ENCODE measurements at places on chromosomes 12 and 14.

DNA sequence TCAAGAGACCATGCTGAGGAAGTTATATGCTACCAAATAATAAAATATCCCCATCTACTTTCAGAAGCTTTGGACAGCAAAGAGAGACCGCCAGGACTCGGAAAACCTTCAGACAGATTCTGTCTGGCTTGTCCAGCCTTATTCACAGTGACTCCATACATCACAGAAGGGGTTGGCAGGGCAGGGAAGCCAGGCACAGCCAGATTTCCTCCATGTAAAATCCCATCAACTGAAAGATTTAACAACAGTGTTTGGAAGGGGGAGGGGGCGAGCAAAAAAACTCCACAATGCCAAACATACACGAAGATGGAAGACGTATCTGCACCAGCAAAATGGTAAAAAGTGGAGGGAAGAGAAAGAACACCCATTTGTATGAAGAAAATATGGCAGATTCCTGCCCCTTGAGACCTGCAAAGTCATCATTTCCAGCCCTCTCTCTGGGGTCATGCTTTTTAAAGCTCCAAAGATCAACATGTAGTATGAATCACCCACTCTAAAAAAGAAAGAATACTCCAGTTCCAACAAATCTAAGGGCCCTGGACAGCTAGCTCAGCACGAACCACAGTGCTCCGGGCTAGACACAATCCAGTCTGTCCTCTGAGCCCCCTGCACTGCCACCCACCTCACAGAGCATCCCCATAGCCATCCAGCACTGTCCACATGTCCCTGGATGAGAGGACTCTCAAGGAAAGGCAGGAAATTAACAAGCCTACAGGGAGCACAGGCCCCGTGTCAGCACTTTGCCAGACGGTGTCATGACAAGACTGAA, 116.4 kb downstream of the DICER1 start:
- DNase-seq: no peak

DNA sequence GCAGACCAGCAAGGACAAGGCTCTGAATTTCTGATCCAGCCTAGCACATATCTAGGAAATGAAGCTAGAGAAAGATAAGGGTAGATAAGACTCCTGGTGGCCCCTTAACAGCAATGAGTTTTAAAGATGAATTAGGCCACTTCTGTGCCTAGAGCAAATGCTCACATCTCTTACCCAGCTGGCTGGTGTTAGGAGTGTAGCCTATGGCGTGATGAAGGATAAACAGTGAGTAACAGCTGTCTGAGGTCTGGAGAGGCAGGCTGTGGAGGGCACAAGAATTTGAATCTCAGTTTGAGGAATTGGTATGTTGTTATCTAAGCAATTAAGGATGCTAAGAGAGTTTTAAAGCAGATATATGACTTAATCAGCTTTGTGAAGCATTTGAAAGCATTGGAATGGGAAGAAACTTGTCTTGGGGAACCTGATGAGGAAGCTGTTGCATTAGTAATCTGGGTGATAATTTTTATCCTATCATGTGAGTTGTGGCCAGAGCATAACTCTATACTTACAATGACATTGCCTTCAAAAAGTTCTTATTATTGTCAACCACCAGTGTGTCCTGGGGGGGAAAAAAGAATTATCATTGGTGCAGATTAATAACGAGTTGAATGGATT, 161.8 kb downstream of the SRGAP1 start:
- DNase-seq: no peak

DNA sequence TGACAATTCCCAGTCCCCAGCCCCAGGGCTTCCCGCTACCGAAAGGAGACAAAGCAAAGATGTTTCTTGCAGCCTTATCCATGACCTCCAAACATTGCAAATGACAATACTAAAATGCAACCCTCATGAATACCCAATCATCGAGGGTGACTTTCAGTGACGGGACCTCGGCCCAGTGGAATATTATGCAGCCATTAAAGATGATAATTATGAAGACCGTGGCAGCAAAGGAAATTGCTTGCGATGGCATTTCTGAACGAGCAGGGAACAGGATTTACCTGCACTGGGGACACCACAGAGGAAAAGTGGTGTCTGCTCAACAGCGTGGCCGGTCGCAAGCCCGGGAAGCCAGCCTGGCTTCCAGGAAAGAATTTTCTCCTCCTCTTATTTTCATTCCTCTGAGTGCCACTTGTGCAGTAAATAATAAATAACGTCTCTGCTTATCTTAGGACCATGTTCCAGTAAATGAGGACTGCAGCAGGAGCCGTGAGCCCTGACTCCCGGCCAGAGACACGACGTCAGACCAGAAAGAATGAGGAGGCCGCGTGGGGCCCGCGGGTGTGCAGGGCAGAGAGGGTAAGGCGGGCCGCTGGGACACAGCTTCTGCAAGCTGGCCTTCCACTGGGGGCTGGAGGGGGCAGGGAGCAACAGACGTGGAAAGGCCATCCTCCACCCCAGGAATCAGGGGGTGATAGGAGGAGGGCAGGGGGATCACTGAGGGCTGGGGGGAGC, 6.6 kb downstream of the C14orf180 start:
- DNase-seq: no peak

DNA sequence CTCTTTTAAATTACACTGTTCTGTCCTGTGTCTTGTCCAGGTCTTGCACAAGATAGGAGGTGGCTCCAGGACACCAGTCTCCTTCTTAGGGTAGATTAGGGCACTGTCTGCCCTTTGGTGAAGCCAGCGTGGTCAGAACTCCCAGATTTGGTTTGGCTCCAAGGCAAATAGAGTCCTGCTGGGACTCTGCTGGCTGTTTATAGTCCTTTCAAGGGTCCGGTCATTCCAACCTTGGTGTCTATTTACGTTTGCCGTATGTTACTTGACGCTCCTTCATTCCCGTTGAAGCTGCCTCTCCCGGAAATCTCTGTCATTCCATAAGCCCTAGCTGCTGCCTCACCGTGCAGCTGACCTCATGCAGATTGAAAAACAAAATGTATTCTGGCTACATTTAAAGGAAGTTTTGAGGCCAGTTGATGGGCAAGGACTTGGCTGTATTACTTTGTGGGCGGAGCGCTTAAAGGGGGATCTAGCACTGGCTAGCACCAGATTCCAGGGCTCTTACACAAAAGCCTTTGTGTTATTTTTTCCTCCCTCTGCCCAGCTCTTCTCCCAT, 180.6 kb downstream of the AKAP6 start:
- no peak for DNase-seq

DNA sequence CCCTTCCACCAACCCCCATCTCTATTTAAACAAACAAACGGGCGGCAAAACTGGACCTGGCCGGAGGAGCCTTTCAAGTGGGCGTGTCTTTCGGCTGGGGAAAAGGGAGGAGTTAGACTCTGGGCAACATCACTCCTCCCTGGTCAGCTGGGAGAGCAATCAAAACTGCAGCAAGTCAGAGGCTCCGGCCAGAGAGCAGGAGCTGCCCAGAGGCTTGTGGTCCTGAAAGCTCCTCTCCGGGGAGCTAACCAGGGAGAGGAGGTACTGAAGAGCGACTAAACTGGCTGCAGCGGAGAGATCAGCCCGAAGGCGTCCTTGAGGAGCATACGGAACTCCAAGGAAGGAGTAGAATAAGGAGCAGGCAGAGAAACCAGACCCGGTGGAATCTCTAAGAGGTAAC, at the start of gene NEUROD4:
Gene NEUROD4 (plus strand): TSS at position 191 of the 400 bp plus-strand sequence. CDS start 6,466 bp downstream, outside the sequence.
- DNase-seq: no peak

- DNase-seq: no peak
Measured at GRCh38 chr14:94747739-94748138, 22.2 kb downstream of the GSC start.

DNA sequence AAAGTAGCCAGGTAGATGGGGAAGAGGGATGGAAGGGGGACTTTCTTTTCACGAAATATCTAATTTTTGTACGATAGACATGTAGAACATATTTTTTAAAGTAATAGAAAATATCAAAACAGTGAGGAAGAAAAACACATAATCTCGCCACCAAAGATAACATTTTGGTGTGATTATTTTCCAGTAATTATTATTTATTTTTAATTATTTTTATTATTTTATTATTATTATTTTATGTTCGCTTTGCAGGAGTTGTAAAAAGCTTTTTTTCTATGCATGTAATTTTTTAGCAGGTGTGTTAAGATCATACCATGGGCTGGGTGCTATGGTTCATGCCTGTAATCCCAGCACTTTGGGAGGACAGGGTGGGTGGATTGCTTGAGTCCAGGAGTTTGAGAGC, 85.6 kb upstream of the CCND2 start:
- DNase-seq: no peak

GRCh38 chr12:87866578-87867292, 162.5 kb downstream of the C12orf50 start:
- peak; percentile 4 for DNase-seq

DNA sequence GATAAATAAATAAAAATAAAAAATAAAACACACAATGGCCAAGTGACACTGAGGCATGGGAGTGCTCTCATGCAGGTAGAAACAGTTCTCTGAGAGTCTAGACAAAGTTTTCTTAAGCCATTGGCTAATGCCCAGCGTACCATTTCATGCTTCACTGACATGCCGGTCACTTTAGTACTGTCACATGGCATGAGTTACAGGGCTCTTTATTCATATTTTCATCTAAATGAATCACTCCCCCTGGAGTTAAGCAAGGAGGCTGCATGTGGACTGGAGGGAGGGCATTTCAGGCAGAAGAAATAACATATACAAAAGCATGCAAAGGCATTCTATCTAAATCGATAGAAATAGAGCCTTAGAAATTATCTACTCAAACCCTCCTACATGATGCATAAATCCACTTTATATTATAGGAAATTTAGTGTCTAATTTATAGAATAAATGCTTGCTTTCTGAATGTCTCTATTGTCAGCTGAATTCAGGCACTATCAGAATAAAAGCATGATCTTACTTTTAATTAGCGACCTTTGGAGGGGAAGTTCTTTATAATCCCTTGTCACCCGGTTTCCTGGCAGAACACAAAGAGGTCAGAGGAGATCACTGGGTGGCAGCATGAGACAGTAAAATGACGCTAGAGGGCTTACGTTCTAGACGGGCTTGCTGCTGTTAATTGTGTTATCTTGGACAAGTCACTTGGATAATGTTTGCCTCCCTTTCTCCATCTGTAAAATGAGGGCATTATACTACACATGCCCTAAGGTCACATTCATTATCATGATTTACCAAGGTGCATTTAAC, 17.5 kb downstream of the DYRK4 start:
- DNase-seq: no peak

DNA sequence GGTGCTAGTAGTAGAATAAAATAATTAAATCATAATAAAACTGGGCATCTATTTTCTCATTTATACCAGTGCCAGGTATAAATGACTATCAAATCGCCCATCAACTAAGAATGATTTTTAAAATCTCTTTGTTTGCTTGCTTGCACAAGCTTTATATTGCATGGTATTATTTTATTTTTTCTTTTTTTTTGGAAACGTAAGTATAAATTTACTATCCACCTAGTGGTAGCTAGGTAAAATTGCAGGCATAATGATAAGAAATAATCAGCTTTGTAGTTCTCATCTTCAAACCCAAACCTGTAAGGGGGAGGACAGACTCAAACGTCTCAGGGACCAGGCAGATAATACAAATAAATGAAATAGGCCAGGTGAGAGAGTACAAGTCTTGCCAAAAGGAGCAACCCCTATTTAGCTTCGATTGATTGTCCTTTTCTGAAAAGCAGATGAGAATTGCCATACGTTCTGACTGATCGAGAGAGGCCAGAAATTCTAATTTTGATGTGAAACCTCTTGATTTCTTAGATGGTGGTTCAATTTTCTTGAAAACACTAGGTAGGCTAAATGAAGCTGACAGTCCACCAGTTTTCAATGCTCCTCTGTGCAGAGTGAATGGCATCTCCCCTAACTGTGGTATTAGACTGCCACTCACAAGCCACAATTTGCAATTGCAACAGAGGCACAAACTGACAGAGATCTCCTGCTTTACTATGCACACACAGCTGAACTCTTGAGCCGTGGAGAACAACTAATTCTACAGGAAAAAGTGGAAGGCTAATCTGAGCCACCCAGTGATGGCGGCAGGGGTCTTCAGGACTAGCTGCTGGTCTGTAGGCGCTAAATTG, 189.3 kb downstream of the DACT1 start:
- no peak for DNase-seq

DNA sequence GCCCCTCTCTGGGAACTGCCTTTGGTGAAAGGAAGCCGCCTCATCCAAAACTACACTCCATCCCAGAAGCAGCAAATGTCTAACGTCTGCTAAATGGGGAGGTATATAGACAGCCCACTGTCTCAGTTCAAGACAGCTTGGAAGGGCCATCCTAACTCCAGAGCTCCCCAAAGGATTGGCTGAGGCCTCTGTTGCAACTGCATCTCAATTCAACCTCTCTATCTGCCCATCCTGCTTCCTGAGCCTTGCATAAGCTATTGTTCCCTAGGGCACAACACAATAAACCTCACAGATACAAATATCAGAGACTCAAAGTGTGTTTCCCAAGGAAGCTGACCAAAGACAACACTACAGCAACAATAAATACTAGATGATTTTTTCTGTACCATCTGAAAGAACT, 495.2 kb upstream of the SOX5 start:
- DNase-seq: no peak

DNA sequence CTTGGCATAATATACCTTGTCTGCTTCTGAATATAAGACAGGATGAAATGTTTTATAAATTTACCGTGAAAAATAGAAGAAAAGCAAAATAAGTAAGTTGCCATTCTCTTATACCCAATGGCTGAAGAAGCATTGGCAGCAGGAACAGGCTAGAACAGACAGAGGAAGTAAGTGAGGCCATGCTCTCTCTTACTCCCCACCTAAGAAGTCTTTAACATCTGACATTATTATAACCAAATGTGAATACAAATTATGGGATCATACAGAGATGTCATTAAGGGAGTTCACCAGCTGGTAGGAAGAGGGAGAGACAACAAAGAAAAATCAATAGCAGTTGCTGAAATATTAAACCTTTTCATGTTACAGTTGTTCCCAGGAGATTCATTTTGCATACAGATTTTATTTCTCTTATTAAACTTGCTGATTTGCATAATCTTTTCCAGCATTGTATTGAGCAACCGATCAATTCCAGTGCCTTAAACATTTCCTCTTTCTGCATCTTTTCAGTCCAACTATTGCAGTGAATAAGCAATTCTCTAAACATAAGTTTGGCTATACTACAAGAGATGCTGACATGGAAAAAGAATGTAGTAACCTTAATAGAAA, 270.6 kb downstream of the SLC6A15 start:
- DNase-seq: peak; percentile 84

DNA sequence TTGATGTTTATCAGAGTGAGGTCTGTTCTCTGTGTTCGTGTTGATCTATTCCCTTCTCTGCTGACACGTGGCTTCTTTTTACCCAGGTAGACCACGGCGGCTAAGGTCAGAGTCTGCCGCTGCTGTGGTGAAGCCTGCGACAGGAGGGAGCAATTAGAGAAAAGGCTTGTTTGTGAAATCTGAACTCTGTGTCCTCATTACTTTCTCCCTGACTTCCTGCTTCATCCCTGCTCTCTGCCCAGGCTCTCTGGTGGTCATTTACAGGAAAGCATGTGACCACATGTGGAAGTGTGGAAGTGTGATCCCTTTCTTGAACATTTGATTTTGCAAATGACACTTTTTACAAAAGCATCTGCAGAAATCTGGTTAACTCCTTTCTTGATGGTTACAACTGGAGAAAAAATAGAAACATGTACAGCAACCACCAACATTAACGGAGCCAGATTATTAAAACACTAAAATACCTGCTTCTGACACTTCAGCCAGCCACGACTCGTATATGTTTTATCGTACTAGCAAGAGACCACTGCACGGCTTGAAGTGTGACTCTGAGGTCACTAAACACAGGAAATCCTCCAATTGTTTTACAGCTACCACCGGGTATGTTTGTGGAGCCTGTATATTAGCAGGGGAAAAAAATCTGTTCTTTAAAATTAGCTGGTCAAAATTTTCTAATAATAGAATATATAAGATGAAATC, 388.6 kb upstream of the TMPO start:
- DNase-seq: no peak

Measured in forelimb muscle (tissue), 1 donor.